SW 1271 (cell line): ENCODE measurements at places on chromosomes 4 and X.

DNA sequence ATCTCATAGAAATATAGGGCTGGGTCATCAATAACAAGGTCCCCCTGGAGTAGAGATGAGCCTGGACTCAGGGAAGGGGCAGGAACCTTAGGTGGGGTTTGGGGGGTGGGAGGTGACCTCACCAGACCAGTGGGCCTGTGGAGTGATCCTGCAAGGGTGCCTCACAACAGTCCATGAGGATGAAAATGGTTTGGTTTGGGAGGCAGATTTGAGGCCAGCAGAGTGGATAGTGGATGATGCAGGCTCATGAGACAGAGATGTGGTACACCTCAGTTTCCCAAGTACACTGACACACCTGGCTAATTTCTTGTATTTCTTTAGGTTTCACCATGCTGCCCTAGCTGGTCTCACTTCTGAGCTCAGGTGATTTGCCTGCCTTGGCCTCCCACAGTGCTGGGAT lies 18.1 kb upstream of the TRIM60 start:
- no peak for DNase-seq

DNA sequence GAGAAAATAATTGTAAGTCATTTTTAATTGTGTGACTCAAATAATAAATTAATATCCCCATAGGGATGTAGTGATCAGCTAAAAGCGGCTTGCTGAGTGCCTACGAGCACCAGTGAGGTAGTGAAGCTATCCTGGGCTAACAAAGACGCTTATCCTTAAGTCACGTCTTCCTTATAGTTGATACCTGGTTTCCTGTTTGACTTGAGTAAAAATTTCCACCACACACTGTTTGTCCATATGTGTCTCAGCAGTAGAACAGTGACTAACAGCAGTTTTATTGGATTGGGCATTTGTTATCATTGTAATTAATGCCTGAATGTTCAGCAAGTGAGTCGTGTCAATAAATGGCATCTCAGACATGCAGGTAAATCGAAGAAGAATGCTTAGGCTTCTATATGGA lies 241.1 kb downstream of the GRXCR1 start:
- DNase-seq, result no peak

DNA sequence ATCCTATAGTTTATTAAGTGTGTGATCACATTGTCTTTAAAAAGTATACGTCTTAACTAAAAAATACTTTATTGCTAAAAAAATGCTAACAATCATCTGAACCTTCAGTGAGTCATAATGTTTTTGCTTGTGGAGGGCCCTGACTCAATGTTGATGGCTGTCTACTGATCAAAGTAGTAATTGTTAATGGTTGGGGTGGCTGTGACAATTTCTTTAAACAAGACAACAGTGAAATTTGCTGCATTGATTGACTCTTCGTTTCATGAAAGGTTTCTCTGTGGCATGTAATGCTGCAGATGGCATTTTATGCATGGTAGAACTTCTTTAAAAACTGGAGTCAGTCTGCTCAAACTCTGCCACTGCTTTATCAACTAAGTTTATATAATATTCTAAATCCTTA lies 101.4 kb upstream of the IL15 start:
- no peak for DNase-seq

DNA sequence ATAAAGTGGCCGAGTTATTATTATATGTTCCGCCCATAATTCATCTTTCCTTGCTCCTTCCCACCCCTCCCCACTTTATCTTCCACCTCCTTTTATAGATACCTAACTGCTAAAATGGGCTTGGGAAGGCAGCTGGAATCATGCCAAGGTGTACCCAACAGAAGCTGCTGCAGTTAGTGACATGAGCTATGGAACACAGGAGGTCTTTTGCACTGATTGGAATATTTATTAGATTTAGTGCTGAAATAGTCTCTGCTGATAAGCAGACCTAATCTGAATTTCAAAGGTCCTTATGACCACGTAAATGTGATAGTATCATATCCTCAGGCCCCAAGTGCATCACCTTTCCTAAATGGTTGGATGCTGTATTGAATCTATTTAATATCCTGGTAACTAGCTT lies 64.9 kb downstream of the HMGB2 start:
- DNase-seq, result no peak

GRCh38 chr4:64822405-64822804 lies 413.2 kb upstream of the TECRL start:
- no peak for DNase-seq
